Esophagus squamous epithelium (tissue), 5 donors: ENCODE measurements at places on chromosomes 1 and 21.

DNA sequence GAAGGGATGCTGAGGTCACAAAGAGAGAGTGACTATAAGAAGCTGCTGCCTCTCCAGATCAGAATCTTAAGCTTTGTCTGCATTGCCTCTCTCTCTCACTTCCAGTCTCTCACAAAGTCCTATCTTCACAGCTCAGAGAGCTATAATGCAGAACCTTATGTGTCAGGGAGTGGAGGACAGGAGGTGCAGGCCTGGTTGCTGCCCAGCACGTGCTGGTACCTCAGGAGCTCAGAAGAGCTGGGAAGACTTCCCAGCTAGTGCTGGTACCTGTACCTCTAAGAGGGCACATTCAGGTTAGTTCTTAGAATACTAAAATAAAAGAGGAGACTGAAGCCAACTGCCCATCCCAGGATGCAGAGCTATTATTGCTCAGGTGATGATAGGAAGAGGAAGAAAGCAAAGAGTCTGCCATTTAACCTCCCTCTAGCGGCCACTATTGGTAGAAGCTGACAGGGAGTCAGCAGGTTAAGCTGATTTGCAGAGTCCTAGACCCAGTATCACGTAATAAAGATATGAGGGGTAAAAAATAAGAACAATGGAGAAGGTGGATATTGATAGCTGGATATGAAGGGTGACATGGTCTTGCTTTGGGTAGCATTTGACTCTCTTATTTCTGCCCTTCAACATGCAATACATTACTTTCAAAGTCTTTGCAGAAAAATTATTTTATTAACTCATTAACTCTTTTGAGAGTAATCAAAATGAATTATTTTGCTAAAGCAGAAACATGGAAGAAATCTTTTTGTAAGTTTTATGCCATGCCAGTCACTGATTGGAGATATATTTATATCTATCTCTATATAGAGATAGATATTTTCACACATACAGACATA is 138.1 kb upstream of the HMCN1 start:
- DNase-seq, result no peak

DNA sequence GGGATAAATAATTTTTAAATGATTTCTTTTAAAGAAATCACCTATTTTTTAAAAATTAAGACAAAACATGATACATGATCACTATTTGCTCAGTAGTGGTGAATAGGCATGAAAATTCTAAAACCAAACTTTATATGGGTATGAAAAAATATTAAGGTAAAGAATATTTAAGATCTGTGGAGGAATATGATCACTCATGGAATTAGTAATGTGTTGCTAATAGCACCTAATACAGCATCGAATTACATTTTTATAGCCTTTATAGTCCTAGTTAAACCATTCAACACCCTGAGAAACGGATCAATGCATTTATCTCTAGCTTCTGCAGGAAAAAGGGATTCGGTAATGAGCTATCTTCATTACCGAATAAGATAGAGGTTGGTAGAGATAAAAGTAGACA is 373.9 kb downstream of the LRRIQ3 start:
- no peak for DNase-seq

DNA sequence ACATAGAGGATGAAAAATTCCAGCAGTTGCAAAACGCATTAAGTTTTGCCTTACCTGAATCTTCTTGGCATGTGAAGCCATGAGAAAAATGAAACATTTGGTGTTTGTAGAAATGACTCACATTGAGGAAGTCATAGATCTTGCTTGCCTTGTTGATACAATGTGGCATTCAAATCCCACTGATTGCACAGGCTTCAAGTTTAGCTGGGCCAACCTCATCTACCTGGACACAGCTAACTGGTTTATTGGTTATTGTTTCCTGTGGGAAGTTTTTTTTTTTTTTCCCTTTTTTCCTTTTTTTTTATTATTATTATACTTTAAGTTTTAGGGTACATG is 168.9 kb upstream of the C21orf91 start:
- DNase-seq, result no peak

- DNase-seq, result no peak
Measured at GRCh38 chr1:7019510-7019909, 234.3 kb downstream of the CAMTA1 start.
